ENCODE measurements at places on chromosomes 1 and 21. TPM values are rescaled to one million over a fixed set of nuclear protein-coding genes. Genes with fewer than 3 reads are reported as not detected.
A peak's percentile ranks its signal among the peaks of the same experiment; 100 is the strongest.

Gene EIF2D
- 45.1 TPM for total RNA-seq

DNA sequence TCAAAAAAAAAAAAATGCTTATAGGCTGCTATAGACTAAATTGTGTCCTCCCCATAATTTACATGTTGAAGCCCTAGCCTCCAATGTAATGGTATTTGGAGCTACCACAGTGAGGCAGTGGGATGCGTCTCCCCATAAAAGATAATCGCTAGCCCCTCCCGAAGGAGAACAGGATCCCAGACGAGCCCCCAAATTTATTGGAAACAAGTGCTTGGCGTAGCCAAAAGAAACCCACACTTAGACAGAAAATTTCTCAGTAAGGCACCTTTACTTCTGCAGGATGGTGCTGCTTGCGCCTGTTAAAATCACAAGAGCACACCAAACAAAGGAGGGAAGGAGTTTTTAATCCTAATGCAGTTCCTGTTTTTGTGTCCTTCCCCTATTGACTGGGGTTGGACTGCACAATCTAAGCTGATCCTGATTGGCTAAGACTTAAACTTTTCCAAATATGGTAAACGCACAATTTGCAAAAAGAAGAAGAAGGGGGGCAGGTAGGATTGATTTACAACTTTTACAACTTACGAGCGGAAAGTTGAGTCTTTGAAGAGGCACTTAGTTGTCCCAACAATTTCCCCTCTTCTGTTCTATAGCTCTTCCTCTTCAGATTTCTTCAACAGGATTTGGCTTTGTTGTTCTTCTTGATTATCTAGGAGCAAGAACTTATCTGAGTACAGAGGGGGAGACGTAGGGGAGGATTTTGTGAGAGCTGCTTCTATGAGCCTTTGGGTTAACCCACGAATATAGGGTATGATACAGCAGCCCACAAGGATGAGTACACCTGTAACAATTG lies 3.0 kb upstream of the IPP start:
- no peak overlapping the region for H3K4me3 ChIP-seq
- no peaks in the 10 kb centered on the region for H3K36me3 ChIP-seq
- no peaks in the 10 kb centered on the region for H3K27me3 ChIP-seq
- H3K27ac ChIP-seq, result no peak overlapping the region
- H3K4me1 ChIP-seq, result peaks cover 3% of the 10 kb centered on the region
- no peak for DNase-seq

DNA sequence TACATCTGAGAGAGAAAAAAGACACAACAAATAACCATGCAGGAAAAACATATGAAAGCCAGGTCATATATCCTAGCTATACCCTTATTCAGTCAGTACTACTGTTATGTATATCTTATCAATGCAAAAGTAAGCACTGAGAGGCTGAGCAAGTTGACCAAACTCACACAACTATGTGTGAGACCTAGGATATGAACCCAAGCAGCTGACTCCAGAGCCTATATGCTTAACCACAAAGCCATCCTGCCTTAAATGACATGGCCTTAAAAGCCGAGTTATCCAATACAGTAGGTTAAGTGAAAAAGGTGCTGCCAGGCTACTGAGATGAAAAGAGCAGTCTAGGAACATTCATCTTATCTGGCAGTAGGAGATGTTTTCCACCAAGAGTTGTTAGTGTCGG lies 151.6 kb downstream of the RERE start:
- H3K4me3 ChIP-seq, result no peak overlapping the region
- peaks cover 73% of the 10 kb centered on the region for H3K4me1 ChIP-seq
- no peak overlapping the region for H3K27ac ChIP-seq

Gene VAV3
- 87.5 TPM for total RNA-seq

GRCh38 chr21:15671188-15671587 lies 58.6 kb upstream of the USP25 start:
- no peak for DNase-seq
- no peaks in the 10 kb centered on the region for H3K27me3 ChIP-seq
- H3K4me1 ChIP-seq, result no peaks in the 10 kb centered on the region
- no peak overlapping the region for H3K27ac ChIP-seq
- H3K4me3 ChIP-seq, result no peak overlapping the region

Gene WLS
- 147 TPM for total RNA-seq

Gene LDLRAD1
- not detected for total RNA-seq

GRCh38 chr1:229447809-229448252 lies 13.9 kb upstream of the ACTA1 start:
- no peak for DNase-seq
- no peak overlapping the region for H3K4me3 ChIP-seq
- H3K27me3 ChIP-seq, result no peaks in the 10 kb centered on the region
- H3K27ac ChIP-seq, result no peak overlapping the region
- H3K4me1 ChIP-seq, result no peaks in the 10 kb centered on the region
- peaks cover 2% of the 10 kb centered on the region for H3K36me3 ChIP-seq

Gene MAP3K21
- total RNA-seq, result 21.6 TPM

GRCh38 chr1:219271818-219272535 lies 98.3 kb downstream of the LYPLAL1 start:
- no peaks in the 10 kb centered on the region for H3K27me3 ChIP-seq
- no peaks in the 10 kb centered on the region for H3K36me3 ChIP-seq
- H3K4me1 ChIP-seq, result peaks cover 2% of the 10 kb centered on the region
- H3K4me3 ChIP-seq, result peak overlapping the region; percentile 6

DNA sequence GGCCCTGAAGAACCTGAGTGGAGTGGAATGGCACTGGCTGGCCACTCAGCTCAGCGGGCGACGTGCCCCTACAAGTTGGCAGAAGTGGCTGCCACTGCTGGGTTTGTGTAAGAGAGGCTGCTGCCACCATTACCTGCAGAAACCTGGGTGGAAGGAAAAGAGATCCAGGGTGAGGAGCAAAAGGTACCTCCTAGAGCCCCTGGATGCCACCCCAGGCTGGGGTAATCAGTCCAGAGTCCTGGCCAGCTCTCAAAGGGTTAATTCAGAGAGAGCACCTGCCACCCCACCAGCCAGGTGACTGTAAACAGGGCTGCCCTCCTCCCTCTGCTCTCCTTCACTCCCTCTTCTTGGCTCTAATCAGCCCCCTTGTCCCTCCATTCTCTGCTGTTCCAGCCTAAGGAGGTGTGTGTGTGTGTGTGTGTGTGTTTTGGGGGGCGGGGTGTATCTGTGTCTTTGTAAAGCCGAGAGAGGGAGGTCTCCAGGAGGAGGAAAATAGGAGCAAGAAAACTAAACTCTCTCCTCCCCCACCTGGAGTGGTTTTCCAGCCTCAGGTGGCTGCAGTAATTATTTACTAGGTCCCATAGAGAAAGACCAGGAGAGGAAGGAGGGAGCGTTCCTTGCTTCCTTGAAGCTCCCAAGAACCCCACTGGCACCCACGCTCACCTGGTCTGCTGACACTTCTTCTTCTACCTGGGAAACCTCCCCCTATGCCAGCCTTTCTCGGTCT lies 12.6 kb downstream of the TRIM46 start:
- peak overlapping the region; percentile 67 for H3K27ac ChIP-seq
- peak; percentile 72 for DNase-seq
- H3K36me3 ChIP-seq, result no peaks in the 10 kb centered on the region
- no peak overlapping the region for H3K4me3 ChIP-seq

- H3K27ac ChIP-seq, result no peak overlapping the region
- H3K36me3 ChIP-seq, result no peaks in the 10 kb centered on the region
- DNase-seq, result no peak
- H3K4me3 ChIP-seq, result no peak overlapping the region
- no peaks in the 10 kb centered on the region for H3K27me3 ChIP-seq
Observed at GRCh38 chr1:30315185-30315960, 408.0 kb downstream of the MATN1 start.

- no peak for DNase-seq
- no peaks in the 10 kb centered on the region for H3K27me3 ChIP-seq
- H3K4me1 ChIP-seq, result no peaks in the 10 kb centered on the region
- H3K36me3 ChIP-seq, result no peaks in the 10 kb centered on the region
- no peak overlapping the region for H3K4me3 ChIP-seq
Observed at GRCh38 chr1:232578651-232579195, 51.2 kb downstream of the SIPA1L2 start.

GRCh38 chr1:201140235-201140940 lies 13.4 kb upstream of the ASCL5 start:
- H3K27me3 ChIP-seq, result no peaks in the 10 kb centered on the region
- DNase-seq, result no peak
- H3K4me1 ChIP-seq, result no peaks in the 10 kb centered on the region
- peaks cover 2% of the 10 kb centered on the region for H3K36me3 ChIP-seq

DNA sequence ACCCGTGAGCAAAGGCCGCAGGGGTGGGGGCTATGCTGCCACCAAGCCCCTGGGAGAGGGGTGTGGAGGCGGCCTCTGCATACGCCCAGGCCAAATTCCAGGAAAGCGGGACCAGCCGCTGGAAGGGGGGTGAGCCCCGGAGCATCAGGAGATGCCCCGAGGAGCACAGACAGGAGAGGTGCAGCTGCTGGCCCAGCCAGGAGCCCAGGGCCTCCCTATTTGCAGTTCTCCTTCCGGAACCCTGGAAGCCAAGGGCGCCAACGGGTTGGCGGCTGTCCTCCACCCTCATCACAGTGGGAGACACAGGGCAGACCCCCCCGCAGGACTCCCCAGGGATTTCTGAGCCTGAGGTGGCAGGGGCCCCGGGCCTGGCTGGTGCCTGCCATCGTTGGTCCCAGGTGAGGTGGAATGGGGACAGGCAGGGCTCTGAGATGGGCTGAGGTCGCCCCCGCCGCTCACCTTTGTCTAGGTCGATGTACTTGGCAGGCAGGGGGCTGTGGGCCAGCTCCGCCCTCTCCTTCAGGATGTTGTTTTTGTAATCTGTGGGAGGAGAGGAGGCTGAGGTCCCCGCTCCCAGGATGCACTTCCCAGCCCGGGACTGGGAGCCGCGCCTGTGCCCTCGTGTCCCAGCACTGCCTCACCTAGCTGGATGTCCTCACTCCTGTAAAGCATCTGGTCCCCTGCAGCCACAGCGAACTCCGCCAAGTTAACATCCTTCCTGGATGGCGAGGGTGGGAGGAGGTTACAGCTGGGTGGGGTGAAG lies 4.4 kb upstream of the DVL1 start:
- peaks cover 13% of the 10 kb centered on the region for H3K4me1 ChIP-seq
- no peaks in the 10 kb centered on the region for H3K27me3 ChIP-seq

DNA sequence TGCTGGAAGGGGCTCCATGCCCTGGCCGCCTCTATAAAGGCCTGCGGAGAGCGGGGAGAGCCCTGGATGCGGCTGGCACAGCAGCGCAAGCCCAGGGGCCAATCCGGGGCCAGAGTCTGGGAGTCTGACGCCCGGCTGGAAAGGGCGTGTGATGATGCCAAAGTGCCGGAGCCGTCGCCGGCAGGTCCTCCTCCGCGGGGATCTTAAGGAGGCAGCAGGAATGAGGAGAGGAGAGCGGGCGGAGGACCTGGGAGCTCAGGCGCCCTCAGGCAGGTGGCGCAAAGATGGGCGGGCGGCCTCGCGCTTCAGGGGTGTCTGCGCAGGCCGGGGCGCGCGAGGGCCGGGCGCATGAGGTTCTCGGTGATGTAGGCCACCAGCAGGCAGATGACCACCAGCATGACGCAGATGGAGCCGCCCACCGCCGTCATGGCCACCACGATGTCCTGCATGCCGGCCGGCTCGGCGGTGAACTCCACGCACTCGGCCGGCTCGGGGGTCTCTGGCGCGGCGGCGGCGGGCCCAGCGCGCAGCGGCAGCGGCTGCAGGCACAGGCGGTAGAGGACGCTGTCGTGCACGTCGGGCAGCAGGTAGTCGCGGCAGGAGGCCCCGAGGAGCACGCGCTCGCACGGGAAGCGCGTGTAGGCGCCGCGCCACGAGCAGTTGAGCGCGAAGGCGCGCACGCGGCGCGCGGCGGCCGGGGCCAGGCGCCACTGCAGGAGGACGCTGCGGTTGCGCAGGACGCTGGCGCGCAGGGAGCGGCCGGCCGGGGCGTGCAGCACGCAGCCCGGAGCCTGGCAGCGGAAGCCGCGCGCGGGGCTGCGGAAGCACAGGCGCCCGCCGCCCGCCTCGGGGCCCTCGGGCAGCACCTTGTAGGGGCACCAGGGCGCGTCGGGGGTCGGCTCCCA lies 653 bp downstream of the FNDC10 start:
- H3K36me3 ChIP-seq, result no peaks in the 10 kb centered on the region
- no peak overlapping the region for H3K27ac ChIP-seq
- H3K4me1 ChIP-seq, result peaks cover 17% of the 10 kb centered on the region
- no peak for DNase-seq

- H3K4me3 ChIP-seq, result no peak overlapping the region
- H3K36me3 ChIP-seq, result no peaks in the 10 kb centered on the region
- DNase-seq, result no peak
- H3K27me3 ChIP-seq, result peaks cover 15% of the 10 kb centered on the region
Observed at GRCh38 chr1:161427733-161428516, 60.2 kb upstream of the CFAP126 start.

Gene PARK7
- total RNA-seq, result 239 TPM

DNA sequence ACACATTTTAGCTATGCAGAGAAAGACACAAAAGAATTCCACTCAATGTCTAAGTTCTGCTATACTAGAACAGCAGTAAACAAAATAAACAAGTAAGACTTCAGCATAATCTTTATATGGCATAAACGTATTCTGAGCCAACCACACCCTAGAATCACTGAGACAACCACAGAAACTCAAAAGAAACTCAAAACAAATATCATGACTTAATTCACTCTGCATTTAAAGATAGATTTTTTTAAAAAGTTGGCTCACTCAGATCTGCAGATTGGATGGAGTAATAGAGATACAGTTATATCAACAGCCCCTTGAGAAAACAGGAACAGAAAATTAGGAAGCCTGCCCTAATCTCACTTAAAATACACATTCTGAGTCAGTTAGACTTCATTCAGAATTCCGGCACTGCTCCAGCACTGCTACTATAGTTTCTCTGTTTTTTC lies 95.0 kb downstream of the COL24A1 start:
- H3K36me3 ChIP-seq, result no peaks in the 10 kb centered on the region
- no peak for DNase-seq
- no peak overlapping the region for H3K4me3 ChIP-seq
- no peaks in the 10 kb centered on the region for H3K4me1 ChIP-seq

- no peaks in the 10 kb centered on the region for H3K27me3 ChIP-seq
- DNase-seq, result no peak
- H3K4me1 ChIP-seq, result peaks cover 2% of the 10 kb centered on the region
- H3K27ac ChIP-seq, result no peak overlapping the region
- H3K36me3 ChIP-seq, result no peaks in the 10 kb centered on the region
- H3K4me3 ChIP-seq, result no peak overlapping the region
Observed at GRCh38 chr1:1032424-1032823, 12.5 kb downstream of the AGRN start.

- no peaks in the 10 kb centered on the region for H3K36me3 ChIP-seq
- peak; percentile 25 for DNase-seq
- no peaks in the 10 kb centered on the region for H3K27me3 ChIP-seq
- H3K4me1 ChIP-seq, result no peaks in the 10 kb centered on the region
- peak overlapping the region; percentile 88 for H3K4me3 ChIP-seq
Observed at GRCh38 chr1:94416901-94417727, 1.1 kb upstream of the ABCD3 start.

Gene ACTN2
- total RNA-seq, result 0.60 TPM
